Glomerular endothelial cell (primary cell): ENCODE measurements at places on chromosomes 12 and 14. TPM values are rescaled to one million over a fixed set of nuclear protein-coding genes. Genes with fewer than 3 reads are reported as not detected.

Gene MYF6
- not detected in 2 replicates for total RNA-seq

Gene PPP4R4
- 0.06 and 0.58 TPM in 2 replicates for total RNA-seq

Gene CLEC14A
- 318 and 389 TPM in 2 replicates for total RNA-seq

Gene TNFAIP2
- total RNA-seq: 59.6 and 136 TPM in 2 replicates

Gene CCDC38
- total RNA-seq: 0.24 TPM in 1 of 2 replicates, not detected in the other

Gene SERPINA10
- not detected in 2 replicates for total RNA-seq

Gene CYP46A1
- 0.12 and 2.2 TPM in 2 replicates for total RNA-seq

Gene LIMA1
- 85.5 and 102 TPM in 2 replicates for total RNA-seq
